Activated T-cell treated with anti-CD3 and anti-CD28 coated beads for 24 hours (primary cell): ENCODE measurements at places on chromosomes 4 and X.

GRCh38 chrX:65686236-65686635, 18.8 kb downstream of the MSN start:
- no peak for DNase-seq

GRCh38 chr4:181536811-181537434, 706.3 kb upstream of the TENM3 start:
- no peak for DNase-seq

GRCh38 chr4:11079171-11079570, 349.5 kb downstream of the HS3ST1 start:
- DNase-seq: no peak

DNA sequence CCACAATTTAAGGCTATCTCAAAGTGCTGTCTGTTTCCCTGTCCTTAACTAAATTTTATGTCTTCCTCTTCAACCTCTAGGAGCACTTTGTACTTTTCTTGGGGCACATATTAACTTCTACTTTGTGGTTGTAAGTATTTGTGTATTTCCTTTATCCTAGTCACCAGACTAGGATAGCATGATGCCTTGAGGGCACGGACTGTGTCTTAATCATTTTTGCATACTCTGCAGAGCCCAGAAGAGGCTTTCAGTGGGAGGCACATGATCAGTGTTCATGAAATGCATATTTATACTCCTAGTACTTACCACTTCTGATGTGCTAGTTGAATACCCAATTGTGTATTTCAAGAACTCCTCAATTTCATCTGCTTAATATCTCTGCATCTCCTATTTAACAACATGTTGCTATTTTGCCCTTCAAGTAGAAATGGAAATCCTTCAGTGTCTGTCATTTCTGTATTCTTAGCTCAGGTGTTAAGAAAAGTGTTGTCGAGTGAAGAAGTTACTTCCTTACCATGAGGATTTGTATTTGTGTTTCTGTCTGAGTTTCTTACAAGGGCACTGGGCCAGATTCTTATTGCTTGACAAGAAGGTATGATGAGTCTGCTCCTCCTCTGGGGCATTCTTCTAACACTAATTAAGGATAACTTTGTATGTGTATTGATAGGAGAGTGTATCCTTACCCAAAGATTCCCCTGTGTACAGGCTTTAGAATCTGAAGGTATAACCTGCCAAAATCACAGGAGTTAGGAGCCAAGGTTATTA, 28.3 kb upstream of the PGRMC2 start:
- no peak for DNase-seq

DNA sequence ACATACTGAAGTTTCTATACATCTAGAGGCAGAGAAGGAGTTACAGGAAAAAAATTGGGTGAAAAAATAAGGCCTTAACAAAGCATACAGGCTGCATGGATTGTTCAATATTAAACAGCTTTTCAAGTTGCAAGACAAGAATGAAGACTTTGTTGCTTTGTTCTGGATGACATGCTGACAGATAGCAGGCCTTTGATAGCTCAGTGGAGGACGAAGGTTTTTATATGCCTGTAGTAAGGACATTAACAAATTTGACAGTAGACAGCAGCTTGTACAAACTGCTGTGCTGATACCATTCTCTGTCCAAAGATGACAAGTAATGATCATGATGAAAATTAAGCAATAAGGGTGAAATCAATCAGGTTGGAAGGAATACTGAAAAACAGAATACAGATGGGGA, 309.9 kb downstream of the NKX6-1 start:
- DNase-seq: no peak

DNA sequence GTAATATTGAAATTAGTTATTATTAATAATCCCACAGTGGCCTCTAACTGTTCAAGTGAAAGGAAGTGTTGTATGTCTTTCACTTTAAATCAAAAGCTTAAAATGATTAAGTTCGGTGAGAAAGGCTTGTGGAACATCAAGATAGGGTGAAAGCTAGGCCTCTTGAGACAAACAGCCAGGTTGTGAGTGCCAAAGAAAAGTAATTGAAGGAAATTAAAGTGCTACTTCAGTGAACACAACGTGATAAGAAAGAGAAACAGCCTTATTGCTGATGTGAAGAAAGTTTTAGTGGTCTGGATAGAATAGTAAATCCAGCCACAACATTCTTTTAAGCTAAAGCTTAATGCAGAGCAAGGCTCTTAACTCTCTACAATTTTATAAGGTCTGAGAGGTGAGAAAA, 42.6 kb upstream of the IL13RA2 start:
- DNase-seq: no peak

- DNase-seq: no peak
These were observed 82.5 kb upstream of the MSX1 start for GRCh38 chr4:4776934-4777333.

- no peak for DNase-seq
These were observed 32.7 kb downstream of the CC2D2A start for GRCh38 chr4:15502384-15502783.

DNA sequence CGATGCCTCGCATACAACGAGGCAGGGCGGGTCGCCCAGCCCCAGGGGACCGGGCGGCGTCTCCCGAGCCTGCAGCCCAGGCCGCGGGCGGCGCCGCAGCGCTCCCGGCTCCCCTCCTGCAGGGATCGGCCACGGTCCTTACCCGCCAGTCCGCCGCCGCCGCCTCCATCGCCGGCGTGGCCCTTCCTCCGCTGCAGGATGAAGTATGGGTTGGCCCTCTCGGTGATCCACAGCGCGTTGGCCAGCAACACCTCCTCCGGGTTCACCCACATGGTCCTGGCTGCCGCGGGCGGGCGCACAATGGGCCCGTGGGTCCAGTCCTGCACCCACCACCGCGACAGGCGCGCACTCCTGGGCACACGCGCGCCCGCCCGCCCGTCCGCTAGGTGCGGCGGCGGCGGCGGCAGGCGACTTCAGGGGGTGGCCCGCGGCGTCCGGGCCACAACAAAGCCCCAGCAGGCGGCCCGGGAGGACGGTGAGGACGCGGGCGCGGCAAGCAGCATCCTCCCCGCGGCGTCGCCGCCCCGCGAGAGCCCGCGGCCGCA, 339 bp downstream of the TBC1D9 start:
- DNase-seq: no peak
